Stimulated activated CD4-positive, alpha-beta T cell treated with anti-CD3 and anti-CD28 coated beads, Interleukin-4, amount 100 ng/mL, for 4 hours (primary cell): ENCODE measurements at places on chromosomes 11 and 22.

DNA sequence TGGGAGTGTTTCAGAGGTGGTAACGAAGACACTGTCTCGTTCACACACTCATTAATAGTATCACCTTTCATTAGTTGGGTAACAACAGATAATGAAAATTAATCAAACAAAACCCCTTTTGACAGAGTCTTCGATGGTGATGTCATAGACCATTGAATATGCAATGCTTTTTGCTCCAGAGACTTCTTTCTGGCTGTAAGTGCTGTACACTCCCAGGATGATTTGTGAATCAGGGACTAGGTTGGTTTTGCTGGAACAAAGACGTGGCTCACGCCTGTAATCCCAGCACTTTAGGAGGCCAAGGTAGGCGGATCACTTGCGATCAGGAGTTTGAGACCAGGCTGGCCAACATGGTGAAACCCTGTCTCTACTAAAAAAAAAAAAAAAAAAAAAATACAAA lies 9.5 kb upstream of the RASSF10 start:
- DNase-seq: no peak

GRCh38 chr22:48418831-48419230 lies 1408.8 kb downstream of the BRD1 start:
- no peak for DNase-seq

DNA sequence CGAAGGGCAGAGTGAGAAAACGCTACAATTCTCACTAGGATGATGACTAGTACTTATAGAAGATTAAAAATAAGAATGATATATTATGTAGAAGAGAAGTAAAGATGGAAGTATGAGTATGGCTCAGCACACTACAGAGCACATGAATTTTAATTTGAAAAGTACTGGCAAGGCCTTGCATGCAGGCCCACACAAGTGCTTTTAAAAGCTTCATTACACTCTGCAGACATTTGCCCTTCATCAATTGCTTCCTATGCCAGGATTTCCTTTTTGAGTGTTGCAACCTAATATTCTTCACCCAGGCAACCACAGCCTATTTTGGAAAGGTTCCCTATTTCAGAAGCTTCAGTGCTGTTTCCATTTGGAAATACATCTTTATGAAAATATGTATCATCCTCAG lies 81.1 kb downstream of the LARGE2 start:
- DNase-seq: no peak

DNA sequence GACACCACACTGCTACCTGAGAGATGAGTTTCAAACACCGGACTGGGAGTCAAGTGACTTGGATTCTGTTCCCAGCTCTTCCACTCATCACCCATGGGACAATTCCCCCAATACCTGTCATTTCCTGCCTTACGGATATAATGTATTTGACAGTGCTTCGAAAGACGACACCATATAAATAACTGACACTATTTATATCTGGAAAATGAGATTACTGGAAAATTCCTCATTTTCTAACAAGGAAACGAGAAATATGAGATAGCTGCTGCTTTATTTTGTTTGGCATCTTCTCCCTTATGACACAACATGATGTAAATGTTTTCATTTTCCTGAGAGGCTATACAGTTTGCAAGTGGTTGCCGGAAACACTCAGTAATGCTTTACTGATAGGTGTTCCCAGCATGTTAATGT lies 8.6 kb downstream of the HSCB start:
- DNase-seq: no peak

GRCh38 chr22:36405671-36406538 lies 18.1 kb upstream of the MYH9 start:
- DNase-seq: no peak

GRCh38 chr11:32302826-32303225 lies 132.5 kb downstream of the WT1 start:
- no peak for DNase-seq

- DNase-seq: no peak
Observed at GRCh38 chr11:65226103-65226442, 35.7 kb upstream of the POLA2 start.

GRCh38 chr11:104148706-104149105 lies 15.2 kb downstream of the PDGFD start:
- DNase-seq: no peak
